Adrenal gland (tissue), 19 donors: ENCODE measurements at places on chromosomes 7 and 10. TPM values are rescaled to one million over a fixed set of nuclear protein-coding genes. Genes with fewer than 3 reads are reported as not detected.

Gene NUP205
- 25.5 TPM for total RNA-seq

DNA sequence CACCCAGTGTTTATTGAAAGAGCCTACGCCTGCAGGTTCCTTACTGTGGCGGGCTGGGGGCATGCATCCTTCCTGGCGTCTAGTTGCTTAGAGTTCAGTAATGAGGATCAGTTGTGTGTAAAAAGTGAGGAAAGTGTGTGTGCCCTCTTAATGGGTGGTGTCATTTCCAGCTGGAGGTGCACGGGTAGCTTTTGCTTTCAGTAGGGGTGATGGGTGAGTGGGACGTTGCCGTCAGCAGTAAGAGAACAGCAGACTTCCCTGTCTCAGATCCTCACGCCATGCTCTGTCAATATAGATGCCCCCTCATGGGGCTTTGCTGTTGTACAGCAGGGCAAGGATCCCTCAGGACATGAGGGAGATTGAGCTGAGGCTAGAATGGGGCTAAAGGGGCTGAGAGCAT is 352.6 kb upstream of the GALNT17 start:
- DNase-seq, result no peak

DNA sequence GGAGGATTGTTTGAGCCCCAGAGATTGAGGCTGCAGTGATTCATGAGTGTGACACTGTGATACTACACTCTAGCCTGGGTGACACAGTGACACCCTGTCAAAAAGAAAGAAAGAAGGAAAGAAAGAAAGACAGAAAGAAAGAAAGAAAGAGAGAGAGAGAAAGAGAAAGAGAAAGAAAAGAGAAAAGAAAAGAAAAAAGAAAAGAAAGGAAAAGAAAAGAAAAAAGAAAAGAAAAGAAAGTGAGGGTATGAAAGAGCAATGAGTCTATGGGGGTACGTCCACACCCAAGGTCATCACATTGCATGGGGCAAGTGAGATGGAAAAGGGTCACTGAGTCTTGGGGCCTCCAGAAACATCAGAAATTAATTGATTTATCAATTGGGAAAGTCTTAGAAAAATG is 135.2 kb upstream of the CSTF2T start:
- no peak for DNase-seq

DNA sequence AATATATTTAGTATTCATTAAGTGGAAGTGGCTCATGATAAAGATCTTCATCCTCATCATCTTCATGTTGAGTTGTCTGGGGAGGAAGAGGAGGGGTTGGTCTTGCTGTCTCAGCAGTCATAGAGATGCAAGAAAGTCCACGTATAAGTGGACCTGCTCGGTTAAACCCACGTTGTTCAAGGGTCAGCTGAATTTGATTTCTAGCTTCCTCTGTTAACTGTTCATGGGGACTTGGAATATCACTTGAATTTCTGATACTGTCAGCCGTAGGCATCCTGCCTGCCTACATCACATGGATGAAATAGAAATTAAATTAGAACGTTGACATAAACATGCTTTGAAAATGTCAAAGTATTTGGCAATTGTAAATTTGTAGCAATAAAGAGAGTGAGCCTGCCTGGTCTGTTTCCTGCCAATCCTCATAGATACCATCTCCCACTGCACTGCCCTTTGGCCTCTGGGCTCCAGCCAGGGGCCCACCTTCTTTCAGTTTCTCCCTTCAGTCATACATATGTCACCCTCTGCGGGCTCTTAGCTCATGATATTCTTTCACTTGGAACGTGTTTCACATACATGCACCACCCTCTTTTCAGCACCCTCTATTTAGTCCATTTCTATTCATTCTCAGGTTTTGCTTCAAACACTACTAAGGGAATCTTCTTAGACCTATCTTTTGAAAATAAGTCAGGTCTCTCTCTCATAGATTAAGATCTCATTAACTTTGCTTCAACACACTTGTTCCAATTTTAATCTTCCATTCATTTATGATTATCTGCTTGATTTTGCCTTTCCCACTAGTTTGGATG is 376.3 kb downstream of the IPMK start:
- DNase-seq, result no peak

- DNase-seq, result peak; percentile 88
These were observed 4.1 kb downstream of the ACBD7 start for GRCh38 chr10:15084502-15084922.
